Retina (tissue), 1 donor: ENCODE measurements at places on chromosomes 2 and 18.

DNA sequence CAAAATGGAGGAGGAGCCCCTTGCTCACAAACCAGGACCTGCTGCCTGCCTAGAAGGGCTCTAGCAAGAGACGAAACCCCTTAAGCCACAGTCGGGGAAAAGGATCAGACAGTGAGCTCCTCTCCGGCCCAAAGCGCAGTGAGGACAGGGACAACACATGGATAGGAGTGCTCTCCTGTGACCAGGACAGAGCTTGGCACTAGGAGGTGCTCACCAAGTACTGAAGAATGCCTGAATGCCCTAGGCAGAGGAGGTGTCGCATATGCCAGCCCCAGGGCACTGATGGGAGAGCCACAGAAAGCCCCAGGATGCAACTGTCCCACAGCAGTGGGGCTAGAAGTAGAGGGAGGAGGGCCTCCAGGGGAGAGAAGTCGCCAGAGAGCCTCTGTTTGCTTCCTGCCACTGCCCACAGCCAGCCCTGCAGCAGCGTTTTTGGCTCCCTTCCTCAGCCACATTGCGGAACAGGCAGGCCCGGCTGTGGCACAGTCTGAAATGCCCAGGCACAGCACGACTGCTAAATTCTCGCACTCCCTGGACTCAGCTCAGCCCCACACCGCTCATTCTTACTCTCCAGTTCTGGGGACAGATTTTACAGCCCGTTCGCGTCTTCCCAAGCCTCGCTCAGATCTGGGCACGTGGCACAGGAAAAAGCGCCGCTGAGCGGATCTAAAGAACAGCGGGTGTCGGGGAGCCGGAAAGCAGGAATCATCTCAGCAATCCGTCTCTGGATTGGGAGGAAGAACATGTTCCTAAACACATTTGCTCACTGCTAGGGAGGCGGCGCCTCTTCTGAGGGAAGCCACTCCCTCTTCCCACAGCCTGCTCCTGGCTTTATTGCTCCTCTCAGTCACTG, 98.7 kb upstream of the POU3F3 start:
- no peak for DNase-seq

DNA sequence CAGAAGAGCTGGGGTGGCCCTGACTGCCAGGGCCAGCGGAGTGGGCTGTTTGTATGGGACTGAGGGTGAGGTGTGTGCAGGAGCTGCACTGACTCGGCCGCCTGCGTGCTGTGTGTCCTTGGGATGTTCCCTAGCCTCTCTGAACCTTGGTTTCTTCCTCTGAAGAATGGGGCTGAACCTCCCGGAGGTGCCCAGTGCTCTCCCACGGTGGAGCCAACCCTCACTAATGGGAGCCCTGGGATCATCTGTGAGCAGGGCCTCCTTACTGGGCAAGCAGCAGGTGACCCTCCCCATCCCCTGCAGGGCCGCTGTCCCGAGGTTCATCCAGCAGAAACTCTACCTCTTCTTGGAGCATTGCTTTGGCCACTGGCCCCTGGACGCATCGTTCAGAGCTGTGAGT, 11.7 kb upstream of the CCDC74A start:
- DNase-seq: no peak

DNA sequence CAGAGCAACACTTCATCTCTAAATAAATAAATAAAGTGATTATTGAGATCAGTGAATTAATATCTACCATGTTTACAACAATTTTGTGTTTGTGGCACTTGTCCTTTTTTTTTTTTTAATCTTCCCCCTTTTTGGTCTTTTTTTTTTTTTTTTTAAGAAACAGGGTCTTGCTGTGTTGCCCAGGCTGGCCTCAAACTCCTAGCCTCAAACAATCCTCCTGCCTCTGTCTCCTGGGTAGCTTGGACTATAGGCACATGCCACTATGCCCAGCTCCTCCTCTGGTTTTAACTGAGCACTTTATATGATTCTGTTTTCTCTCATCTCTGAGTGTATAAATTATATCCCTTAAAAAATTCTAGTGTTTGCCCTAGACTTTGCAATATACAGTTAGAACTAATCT, 30.3 kb downstream of the SLC4A5 start:
- DNase-seq: no peak

- peak; percentile 58 for DNase-seq
These were observed 32.7 kb downstream of the SIX3 start for GRCh38 chr2:44974064-44974715.

DNA sequence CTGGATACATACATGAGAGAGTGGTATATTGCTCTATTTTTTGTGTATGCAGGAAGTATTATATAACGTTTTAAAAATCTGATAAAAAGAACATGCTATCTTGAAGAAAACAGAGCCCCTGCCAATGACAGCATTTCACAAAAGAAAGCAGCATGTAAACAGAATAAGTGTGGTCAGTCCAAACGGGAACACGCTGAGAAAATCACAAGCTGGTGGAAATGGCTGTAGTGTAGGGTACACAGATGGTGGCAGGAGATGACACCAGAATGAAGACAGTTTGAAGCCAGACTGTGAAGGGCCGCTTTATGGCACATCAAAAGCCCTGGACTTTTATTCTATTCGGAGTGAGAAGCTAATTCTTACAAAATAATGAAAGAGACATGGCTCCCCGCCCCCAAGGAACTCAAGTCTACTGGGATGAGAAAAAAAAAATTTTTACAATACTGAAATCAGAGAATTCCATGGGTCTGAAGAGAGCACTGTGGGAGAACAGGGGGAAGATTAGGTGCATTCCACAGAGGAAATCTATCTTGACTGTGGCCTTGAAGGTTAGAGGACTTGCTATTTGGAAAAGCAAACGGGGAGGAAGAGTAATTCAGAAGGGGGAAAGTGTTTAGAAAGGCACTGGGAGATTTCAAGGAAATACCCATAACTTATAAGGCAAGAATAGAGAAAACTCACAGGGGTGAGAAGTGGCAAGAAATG, 217.7 kb upstream of the SMAD7 start:
- no peak for DNase-seq

DNA sequence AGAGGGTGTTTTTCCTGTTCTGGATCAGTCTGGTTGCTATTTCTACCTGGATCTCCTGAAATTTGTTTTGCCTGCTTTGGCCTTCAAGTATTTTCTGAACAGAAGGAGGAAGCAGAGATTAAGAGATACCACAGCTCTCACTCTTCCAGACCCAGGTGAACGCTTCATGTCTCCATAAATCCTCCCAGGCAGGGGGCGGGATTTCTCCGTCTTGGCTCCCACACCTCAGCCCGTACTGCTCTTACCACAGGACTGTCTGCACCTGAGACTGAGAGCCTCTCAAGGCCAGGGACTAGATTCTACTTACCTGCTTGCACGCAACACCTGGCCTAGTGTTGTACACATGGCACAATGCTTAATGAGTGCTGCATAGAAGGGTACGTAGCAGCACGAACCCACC, 59.9 kb upstream of the LRPPRC start:
- no peak for DNase-seq

GRCh38 chr18:21943456-21943855, 202.9 kb downstream of the MIB1 start:
- no peak for DNase-seq

DNA sequence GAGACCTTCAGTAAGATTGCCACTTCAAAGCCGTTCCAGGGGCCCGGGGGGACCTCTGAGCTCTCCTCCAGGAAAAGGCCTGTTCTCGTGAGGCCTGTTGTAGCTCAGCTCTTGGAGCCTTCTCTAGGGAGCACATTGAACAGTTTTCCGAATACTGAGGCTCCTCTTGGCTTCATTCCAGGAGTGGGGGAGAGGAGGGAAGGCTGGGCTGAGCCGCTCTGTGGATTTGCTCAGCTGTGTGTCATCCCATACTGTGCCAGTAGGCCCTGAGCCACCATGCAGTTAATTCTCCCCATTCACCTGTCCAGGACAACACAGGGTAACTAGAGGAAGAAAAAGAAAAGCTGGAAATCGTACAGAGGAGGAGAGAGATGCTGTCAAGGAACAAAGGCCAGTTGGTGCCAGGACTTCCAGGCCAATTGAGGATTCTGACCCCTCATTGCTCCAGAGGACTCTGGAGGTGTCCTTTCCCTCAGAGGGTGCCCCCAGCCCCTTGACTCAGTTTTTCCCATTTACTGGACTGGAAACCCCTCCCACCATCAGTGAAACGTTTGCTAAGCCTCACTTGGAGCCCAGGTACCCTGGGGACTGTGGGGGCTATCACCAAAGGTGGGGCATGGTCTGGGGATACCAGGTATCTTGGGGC, 41.4 kb downstream of the HS1BP3 start:
- DNase-seq: no peak

GRCh38 chr2:1686784-1687105, 57.6 kb downstream of the PXDN start:
- DNase-seq: no peak

DNA sequence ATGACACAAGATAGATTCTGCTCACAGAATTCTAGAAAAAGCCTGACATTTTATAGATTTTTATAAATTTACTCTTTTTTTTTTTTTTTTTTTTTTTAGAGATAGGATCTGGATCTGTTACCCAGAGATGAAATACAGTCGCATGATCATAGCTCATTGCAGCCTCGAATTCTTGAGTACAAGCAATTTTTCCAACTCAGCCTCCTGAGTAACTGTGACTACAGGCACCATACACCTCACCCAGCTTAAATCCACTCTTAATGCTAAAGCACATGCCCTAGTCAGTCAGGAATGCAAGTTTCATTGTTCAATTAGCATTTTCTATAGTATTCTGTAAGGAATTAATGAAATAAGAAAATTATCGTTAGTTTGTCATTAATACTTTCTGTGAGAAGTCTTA, 32.1 kb upstream of the WDR75 start:
- DNase-seq: no peak

DNA sequence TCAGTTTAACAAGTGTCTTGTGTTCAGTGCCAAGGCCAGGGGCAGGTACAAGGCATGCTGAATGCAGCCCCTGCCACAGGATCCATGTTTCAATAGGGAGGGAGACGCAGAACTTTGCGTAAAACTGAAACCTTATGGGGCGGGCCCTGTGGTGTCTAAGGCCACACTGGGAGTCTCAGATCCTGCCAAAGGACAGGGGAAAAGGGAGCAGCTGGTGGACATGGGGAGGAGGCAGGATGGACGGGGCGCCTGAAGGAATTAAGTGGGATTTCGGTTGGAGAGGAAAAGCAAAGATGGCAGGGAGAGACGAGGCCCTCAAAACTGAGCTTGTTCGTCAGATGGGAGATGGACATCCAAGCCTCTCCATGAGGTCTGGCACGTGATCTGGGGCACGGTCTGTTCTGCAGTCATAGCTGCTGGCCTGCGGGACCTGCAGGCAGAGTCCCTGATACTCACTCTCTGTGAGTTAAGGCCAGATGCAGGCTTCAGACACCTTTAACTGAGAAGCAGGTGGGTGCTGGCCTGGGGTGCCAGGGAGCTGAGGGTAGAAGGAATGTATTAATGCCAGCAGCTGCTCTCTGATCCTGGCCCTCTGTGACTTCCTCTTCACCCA, 48.8 kb downstream of the TCF7L1 start:
- DNase-seq: no peak

GRCh38 chr2:167183931-167184330, 295.7 kb downstream of the XIRP2 start:
- DNase-seq: no peak

GRCh38 chr2:217610401-217610814, 392.4 kb downstream of the TNS1 start:
- DNase-seq: no peak

DNA sequence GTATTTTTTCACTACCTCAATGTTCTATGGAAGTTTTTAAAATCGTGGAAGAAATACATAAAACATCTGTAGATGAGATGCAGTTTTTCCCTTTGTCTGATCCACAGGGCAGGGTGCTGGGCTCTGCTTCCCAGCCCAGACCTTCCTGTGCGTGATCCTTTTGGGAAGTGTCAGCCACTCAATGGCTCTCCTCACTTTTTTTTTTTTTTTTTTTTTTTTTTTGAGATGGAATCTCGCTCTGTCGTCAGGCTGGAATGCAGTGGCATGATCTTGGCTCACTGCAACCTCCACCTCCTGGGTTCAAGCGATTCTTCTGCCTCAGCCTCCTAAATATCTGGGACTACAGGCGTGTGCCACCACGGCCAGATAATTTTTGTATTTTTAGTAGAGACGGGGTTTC, 32.8 kb downstream of the SOWAHC start:
- DNase-seq: no peak

DNA sequence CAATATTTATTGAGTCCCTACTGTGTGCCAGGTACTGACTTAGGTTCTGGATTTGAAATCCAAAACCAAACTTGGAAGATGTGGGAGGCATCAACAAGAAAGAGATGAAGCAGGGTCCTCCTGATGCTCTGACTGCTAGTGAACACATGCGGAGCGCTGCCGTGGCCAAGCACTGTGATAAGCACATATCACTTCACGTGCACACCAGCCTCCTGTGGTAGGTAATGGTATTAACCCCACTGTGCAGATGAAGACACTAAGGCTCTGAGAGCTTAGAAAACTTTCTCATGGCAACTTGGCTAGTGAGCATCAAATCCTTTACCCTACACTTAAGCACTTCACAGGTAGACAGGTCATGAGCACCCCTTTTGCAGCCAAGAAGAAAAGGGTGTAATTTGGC, 216.1 kb downstream of the HAUS1 start:
- DNase-seq: no peak

- DNase-seq: no peak
These were observed 14.2 kb upstream of the DSG1 start for GRCh38 chr18:31303771-31304170.

- no peak for DNase-seq
These were observed 13.6 kb downstream of the LYPD1 start for GRCh38 chr2:132656266-132656975.

DNA sequence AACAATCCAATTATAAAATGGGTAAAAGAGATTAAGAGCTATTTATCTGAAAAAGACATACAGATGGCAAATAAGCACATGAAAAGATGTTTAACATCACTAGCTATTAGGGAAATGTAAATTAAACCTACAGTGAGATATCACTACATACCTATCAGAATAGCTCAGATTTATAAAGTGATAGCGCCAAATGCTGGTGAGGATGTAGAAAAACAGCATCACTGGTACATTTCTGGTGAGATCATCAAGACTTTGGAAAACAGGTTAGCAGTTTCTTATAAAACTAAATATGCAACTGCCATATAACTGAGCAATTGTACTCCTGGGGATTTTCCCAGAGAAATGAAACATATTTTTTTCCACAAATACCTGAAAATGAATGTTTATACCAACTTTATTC, 100.4 kb downstream of the ACOXL start:
- DNase-seq: no peak

DNA sequence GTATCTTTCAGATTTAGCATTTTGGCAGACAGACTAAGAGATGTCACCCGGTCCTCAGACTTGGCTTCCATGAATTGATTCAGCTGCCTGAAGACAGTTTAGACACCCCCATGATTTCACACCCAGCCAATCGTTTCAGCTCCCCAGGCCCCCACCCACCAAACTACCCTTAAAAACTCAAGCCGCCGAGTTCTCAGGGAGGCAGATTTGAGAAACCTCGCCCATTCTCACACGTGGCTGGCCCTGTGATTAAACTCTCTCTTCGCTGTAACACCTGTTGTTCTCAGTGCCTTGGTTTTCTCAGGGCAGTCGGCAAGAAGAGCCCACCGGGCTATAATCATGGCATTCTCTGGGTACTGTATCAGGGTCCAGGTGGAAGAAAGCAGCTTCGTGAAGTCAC, 35.2 kb downstream of the UXS1 start:
- no peak for DNase-seq
